Thoracic aorta (tissue), 2 donors: ENCODE measurements at places on chromosomes 12 and 14.

- DNase-seq = no peak
Measured at GRCh38 chr14:74504874-74505720, 11.5 kb downstream of the ISCA2 start.

- DNase-seq = no peak
Measured at GRCh38 chr14:69363055-69363454, 35.0 kb downstream of the ERH start.

- DNase-seq = no peak
Measured at GRCh38 chr12:20220339-20220738, 148.0 kb upstream of the PDE3A start.

GRCh38 chr12:79547044-79547734 lies 143.6 kb downstream of the PAWR start:
- no peak for DNase-seq

- DNase-seq = no peak
Measured at GRCh38 chr14:42884100-42884499, 1277.4 kb downstream of the LRFN5 start.

- no peak for DNase-seq
Measured at GRCh38 chr12:104834607-104835006, 123.5 kb downstream of the SLC41A2 start.

- DNase-seq = no peak
Measured at GRCh38 chr14:54186821-54187763, 209.7 kb upstream of the CDKN3 start.

GRCh38 chr12:113957627-113958026 lies 8.5 kb downstream of the RBM19 start:
- DNase-seq = no peak

DNA sequence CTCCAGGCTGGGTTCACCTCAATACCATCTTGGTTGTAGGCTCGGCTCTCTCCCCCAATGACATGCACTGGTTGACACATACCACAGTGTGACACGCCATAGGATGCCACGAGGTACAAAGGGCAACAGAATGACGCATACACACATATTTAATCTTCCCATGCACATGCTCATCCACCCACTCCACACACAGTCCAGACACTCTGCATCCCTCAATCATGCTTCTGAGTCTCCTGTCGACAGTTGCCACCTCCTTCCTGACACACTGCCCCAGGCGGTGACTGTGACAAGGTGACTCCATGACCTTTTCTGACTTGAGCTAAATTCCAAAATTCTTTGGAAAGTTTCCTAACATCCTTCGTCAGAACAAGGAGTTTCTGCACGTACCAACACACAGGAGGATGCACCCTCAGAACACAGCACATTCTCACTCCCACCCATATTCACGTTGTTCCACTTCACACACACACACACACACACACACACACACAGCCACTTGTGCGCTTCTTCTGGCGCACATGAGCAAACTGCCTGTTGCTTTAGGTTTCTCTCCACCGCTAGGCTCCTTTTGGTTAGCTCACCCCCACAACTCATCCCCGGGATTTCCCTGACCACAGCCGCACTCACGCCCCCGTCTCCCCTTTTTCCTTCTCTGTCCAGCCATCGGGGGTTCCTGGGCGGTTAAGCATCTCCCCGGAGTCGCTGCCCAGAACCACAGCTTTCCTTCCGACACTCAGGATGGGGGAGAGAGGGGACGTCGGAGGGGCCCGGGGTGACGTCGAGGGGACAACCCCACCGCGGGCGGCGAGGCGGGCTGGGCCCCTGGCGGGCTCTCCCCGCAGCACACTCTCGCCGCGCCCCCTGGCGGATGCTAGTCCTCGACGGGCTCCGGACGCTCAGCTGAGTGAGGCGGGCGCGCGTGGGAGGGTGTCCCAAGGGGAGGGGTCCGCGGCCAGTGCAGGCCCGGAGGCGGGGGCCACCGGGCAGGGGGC lies 536 bp upstream of the WNT1 start:
- no peak for DNase-seq

DNA sequence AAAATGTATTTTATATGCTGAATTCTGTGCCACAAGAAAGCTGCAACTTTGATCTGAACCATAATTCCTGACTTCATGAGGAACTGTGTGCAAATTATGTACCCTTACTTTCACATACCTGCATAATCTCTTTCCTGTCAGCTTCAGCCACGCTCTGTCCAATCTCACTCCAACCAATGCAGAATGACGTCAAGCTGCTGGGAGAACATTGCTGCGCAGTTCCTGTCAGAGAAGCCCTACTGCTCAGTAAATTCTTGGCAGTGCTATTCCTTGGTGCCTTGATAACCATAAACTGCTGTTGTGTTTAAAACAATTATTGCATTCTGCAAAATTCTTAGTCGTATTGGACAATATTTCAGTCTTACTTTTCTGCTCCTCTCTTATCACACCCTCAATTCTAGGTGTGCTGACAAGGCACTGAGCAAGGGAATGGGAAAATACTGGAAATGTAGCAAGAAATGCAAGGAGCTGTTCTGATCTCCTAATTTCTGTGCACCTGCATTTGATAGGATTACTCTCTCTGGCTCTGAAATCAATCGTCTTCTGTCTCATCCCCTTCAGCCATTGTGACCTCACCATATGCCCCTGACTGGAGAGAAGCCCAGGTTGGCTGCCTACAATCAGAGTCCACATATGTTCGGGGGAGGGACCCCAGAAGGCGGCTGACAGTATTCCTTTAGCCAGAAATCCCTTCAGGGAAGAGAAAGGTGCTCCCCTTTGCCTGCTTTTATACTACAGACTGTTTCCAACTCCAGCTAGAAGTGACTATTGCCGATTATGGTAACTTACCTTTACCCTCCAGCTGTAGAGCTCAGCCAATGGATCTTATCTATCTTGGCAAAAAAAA lies 274.9 kb upstream of the NOVA1 start:
- no peak for DNase-seq

DNA sequence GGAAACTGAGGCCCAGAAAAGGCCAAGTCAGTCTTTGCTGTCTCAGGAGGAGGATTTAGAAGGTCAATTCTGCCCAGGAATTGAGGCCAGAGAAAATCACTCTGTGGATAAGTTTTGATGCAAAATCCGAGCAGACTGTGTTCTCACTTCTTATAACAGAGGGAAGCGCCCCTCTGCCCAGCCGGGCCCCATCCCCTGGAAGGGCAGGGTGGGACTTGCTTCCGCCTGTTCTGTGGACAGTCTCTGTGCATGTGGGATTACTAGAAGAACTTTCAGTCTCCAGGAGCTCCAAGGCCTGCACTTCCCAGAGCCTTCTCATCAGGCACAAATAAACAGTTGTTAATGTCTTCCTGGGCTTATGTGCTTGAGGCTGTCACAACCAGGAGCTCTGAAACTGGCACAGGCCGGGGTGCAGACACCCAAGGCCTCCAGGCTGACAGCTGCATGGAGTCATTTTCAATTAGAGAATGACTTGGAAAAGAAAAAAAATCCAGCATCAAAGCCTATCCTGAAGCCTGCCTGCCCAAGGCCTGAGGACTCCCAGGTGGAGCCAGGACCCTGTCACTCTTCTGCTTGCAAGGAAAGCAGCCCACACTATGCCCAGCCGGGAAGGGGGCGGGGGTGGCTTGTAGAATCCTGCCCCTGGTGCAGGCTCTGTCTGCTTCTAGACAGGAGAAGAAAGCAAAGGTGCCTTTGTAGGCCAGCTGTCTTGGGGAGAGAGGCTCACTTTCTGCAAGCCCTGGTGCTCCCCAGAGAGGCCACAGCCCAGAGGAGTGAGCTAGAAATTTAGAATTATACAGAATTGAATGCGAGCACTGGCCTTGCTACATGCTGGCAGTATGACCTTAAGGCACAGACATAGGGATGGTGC lies 84.7 kb downstream of the NTF3 start:
- DNase-seq = no peak
